Activated CD4-positive, alpha-beta T cell treated with anti-CD3 and anti-CD28 coated beads for 24 hours (primary cell): ENCODE measurements at places on chromosomes 3 and 15.

GRCh38 chr15:28921919-28922706 lies 36.3 kb downstream of the APBA2 start:
- DNase-seq = no peak

GRCh38 chr15:36763685-36764084 lies 184.3 kb downstream of the CDIN1 start:
- no peak for DNase-seq

DNA sequence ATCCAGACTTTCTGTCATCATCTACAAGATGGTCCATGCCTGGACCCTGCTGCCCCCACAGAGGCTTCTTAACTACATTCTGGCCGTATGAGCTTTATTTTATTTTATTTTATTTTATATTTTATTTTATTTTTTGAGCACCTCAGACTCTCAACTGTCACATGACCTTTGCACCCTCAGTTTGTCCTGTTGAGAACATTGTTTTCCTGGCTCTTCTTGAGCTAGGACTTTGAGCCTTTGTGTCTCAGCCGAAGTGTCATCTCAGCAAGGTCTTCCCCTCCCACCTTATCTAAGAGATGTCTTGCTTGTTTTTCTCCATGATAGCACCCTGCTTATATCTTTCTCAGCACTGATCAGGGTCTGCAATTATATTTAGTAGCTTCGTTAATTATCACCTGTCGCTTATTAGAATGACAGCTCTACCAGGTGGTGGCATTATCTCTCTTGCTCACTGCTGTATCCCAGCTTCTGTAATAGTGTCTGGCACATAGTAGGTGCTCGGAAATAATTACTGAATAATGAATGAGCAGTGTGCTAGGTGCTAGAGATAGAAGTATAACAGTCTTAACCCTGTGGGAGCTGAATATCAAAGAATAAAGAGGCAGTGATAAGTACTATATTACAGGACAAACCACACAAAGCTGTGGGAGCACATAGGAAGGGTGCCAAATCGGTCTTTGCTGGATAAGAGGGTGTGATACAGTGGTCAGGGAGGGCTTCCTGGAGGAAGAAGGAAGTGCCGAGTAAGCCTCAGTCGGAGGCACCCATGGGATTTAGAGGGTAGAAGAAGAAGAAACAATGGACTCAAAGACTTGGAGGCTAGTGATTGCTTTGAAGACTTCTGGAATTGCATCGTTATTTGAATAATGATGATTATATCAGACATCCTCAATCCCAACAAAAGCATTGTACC lies 136.2 kb downstream of the ITPR1 start:
- no peak for DNase-seq

DNA sequence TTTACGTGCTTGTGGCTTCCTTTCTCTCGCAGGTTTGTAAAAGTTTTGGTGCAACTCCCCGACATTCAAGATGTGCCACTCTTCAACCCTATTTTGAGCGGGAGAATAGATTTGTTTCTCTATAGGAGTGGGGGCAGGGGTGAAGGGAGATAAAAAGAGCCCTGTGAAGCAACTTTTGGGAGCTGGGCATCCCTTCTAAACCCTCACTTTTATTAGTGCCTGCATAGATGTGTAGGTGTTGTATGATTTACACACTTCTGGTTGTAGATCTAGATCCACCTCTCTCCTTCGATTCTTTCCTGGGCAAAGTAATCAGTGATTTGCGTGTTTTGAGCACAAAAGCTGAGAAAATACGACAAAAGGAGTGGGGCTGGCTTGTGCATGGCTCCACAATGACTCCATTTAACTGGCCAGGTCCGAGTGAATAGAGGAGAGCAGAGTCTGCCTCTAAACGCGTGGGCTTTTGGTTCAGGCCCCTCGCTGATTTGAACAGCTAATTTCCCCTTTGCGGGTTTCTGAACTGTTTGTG lies 17.7 kb downstream of the SOX2 start:
- no peak for DNase-seq

GRCh38 chr15:50930792-50931191 lies 22.3 kb downstream of the AP4E1 start:
- DNase-seq = no peak

GRCh38 chr3:124631727-124632126 lies 98.5 kb upstream of the UMPS start:
- DNase-seq = no peak

DNA sequence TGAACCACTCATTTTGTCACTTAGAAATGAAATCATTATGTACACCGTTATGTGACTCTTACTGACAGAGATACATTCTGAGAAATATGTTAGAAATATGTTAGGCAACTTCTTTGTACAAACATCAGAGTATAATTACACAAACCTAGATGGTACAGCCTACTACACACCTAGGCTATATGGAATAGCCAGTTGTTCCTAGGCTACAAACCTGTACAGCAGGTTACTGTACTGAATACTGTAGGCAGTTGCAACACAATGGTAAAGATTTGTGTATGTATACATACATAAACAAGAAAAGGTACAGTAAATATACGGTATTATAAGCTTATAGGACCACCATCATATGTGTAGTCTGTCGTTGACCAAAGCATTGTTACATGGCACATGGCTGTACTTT lies 3.7 kb downstream of the SACM1L start:
- no peak for DNase-seq

- DNase-seq = no peak
Measured at GRCh38 chr3:8210882-8211341, 290.7 kb upstream of the LMCD1 start.

GRCh38 chr15:72685925-72686794 lies at the start of the genes BBS4 and HIGD2B:
TSS of gene BBS4 (plus strand) at chr15:72686207. CDS start at chr15:72686228, 21 bp downstream.
TSS of gene HIGD2B (minus strand) at chr15:72686182. CDS start at chr15:72676374, 9,808 bp downstream.
- DNase-seq = peak; percentile 72

DNA sequence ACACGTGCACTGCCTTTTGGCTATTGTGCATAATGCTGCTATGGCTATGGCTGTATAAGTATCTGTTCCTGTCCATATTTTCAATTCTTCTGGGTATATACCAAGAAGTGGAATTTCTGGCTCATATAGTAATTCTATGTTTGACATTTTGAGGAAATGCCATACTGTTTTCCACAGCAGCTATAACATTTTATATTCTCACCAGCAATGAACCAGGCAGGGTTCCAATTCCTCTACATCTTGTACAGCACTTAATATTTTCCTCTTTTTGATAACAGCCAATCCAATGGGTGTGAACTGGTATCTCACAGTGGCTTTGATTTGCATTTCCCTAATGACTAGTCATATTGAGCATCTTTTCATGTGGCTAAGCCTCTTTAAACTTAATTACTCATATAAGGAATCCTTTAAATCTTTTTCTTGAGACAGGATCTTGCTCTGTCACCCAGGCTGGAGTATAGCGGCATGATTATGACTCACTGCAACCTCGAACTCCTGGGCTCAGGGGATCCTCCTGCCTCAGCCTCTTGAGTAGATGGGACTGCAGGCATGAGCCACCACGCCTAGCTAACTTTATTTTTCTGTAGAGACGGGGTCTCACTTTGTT lies 38.1 kb upstream of the IGDCC4 start:
- DNase-seq = peak; percentile 33

GRCh38 chr15:44216958-44217357 lies 21.9 kb upstream of the FRMD5 start:
- DNase-seq = no peak

GRCh38 chr15:42088801-42089640 lies 5.3 kb downstream of the PLA2G4D start:
- no peak for DNase-seq

DNA sequence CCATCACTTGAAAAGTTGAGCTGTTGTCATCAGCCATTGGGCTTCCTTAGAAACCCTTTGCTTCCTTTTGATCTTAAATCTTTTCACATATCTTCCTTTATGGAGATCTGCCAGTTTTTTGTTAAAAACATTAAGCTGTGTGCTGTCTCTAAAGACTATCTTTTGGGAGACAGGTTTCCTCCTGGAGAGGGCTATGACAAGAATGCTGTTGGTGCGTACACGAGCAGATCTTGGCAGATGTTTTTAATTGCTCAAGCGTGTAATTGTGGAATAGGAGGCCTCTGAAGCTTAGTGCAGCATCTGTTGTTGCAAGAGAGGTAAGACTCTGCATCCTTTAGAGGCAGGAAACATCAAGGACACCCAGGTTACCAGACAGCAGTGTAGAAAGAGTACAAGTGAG lies 56.8 kb downstream of the PHLDB2 start:
- DNase-seq = no peak

GRCh38 chr15:100468285-100468684 lies 60.5 kb downstream of the CERS3 start:
- DNase-seq = no peak

DNA sequence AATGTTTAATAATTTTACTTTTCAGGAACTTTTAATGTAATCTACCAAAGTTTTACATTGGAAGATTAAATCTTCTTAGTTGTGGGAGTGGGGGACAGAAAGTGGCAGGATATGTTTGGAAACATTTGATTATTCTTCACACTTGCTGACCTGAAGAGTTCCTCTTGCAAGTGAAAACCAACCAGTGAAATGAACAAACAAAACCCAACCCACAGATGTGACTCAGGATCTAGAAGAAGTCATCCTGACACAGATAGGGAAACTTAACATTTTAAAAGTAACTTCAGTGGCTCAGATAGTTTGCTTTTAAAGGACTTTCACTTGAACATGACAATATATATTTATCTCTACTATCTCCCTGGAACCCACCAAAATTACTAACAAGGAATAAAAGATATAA lies 55.4 kb downstream of the ASTE1 start:
- no peak for DNase-seq

DNA sequence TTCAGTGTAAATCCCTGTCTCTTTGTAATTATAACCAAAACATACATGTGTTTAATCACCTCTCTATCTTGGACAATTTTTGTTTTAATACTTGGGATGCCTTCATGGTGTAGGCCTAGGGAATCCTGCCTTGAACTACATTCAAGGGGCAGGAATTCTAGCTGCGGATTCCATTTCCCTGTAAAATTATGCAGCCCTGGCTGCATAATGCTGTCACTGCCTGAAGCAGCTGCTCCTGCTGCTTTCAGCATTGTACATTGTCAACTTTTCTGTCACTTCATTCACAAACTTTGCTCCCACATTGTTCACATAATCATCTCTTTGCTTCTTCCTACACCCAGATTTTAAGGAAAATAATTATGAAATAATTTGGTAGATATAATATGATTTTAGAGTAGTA lies 638.7 kb downstream of the RBMS3 start:
- DNase-seq = no peak

- no peak for DNase-seq
Measured at GRCh38 chr15:89657686-89658200, 2.5 kb upstream of the KIF7 start.

DNA sequence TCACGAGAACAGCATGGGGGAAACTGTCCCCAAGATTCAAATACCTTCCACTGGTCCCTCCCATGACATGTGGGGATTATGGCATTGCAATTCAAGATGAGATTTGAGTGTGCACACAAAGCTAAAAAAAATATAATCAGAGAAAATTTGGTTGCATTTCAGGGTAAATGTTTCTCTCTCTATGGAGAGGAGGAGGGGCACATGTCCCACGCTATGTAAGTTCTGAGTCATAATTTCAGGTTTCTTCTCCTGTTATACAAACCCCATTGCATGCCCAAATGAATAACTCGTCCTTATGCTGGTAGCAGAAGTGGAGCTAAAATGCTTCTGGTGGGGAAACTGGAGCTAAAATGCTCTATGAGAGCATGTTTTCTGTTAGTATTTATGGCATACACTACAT lies 209.7 kb upstream of the DCBLD2 start:
- no peak for DNase-seq

GRCh38 chr3:143648708-143649107 lies 199.6 kb downstream of the SLC9A9 start:
- no peak for DNase-seq

DNA sequence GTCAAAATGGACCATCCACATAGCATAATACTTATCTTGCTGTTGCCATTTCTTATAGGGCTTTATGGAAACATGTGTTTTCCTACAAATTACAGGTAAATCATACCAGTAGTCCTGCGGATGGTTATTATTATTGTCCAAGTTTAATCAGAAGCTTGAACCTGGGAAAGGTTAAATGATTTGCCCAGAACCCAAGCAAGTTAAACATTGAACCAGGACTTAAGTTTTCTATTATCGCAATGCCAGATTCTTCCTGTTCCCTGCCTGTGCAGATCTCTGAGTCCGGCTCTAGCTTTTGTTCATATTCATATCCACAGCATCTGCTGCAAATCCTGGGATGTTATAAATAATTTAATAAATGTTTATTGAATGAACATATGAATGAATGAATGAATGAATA lies 12.5 kb downstream of the LPP start:
- no peak for DNase-seq

- peak; percentile 30 for DNase-seq
Measured at GRCh38 chr15:28885630-28886430, at the start of gene APBA2. TSS of gene APBA2 (plus strand) at chr15:28885974. CDS start at chr15:29053885, 167,911 bp downstream.

DNA sequence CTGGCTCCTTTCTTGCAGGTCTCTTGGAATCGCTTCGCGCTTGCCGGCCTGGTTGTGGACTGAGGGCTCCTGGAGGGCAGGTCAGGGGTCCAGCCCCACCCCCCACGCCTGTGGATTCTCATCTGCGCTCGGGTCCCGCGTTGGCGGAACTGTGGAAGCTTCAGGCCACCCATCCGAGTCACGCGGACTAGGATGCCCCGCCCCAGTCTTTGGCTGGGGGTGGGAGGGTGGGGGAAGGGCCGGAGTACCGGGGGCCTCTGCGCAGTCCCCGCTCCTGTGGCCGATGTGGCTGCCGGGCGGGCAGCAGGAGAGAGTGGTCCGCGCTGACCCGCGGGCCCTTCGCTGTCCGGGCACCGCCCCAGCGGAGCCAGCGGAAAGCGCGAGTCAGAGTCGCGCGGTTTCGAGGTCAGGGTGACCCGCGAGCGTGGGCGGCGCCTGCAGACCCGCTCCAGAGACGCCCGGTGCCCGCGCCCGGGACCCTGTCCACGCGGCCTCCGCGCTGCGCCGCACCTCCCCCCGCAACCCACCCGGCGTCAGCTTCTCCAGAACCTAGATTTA lies 114.2 kb downstream of the KLF13 start:
- DNase-seq = no peak

GRCh38 chr3:23111286-23111685 lies 91.8 kb upstream of the UBE2E2 start:
- DNase-seq = no peak

DNA sequence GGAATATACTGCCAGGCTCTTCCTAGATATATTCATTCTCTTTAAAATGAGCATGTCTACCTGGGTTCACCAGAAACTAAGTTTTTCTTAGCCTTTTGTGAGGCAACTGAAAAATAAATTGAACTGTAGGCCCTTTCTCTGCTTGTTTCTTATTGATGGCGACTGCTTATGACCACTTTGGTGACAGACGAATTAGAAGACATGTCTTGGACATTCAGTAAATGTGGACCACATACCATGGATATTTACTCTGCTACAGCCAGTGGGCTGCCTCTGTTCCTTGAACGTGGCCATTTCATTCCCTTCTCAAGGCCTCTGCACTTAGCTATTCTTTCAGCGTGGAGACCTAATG lies 603 bp upstream of the SELENOK start:
- no peak for DNase-seq
